Substantia nigra (tissue), 51 donors: ENCODE measurements at places on chromosomes 2 and 18.

- DNase-seq, result no peak
Observed at GRCh38 chr2:61334466-61334865, 136.4 kb downstream of the USP34 start.

DNA sequence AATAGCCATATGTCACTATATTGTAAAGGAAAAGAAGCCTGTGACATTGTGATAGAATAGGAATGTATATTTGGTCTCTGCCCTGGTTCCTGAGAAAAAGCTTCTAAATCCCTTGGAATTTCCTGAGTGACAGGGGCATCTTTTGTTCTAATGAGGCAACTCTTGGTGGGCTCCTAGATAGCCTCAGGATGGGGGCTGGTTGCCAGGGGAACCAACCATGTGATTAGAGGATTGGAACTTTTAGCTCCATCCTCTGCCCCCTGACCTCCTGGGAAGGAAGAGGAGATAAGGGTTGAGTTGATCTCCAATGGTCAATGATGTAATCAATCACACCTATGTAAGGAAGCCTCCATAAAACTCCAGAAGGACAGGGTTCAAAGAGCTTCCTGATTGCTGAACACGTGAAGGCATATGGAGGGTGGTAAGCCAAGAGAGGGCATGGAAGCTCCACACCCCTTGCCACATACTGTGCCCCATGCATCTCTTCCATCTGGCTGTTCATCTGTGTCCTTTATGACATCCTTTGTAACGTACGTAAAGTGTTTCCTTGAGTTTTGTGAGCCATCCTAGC lies 2.9 kb upstream of the ME2 start:
- DNase-seq, result no peak

GRCh38 chr18:75489493-75490190 lies 62.1 kb upstream of the SMIM21 start:
- DNase-seq, result no peak

DNA sequence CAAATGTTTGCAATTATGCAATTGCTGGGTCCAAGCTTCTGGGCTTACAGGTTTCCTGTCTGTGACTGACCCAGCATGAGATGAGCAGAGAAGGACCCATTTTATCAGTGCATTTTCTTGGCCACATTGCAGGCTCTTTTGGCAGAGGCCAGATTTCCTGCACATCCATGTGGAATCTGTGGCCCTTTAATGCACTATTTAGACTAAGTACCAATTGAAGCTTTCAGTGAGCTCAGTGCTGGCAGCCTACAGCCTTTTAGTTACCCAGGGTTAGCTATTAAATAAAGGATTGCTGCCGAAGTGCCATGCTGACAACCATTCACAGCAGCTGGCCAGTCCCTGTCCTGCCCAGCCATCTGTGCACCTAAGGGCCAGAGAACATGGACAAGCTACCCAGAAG lies 165.0 kb downstream of the ANKRD30B start:
- no peak for DNase-seq

DNA sequence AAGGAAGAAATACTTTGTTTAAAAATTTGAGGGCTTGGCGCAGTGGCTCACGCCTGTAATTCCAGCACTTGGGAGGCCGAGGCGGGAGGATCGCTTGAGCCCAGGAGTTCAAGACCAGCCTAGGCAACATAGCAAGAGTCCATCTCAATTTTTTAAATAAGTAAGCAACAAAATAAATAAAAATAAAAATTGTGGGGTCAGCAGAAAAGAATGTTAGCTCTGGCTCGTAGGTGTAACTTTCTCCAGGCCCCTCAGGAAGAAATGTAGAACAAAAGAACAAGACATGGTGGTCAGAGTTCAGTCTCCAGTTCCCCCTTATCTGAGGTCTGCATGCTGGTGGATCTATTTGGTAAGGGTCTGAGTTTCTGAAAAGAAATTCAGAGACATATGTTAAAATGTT lies 20.4 kb upstream of the PDCL3 start:
- no peak for DNase-seq

DNA sequence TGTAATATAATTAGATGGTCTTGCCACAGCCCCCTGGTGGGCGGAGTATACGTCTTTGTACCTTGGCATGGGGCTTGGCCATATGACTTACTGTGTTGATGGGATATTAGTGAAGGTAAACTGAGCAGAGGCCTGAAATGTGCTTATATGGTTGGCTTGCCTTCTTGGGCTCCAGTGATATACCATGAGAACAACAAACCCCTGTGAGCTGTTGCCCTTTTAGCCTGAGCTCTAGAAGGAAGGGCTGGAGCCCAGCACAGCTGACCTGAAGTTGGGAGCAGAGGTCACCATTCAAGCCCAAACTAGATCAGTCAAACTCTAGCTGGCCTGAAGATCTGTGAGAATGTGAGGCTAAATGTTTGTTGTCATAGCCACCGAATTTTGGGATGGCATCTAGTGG lies 75.2 kb upstream of the CD302 start:
- DNase-seq, result no peak
